ENCODE measurements at places on chromosomes 5 and 9. TPM values are rescaled to one million over a fixed set of nuclear protein-coding genes. Genes with fewer than 3 reads are reported as not detected.

ADCY2 gene
- total RNA-seq = not detected

ANKRD55 gene
- not detected for total RNA-seq

SECISBP2 gene
- 13.8 TPM for total RNA-seq

NUDT2 gene
- total RNA-seq = 45.5 TPM

PCDHGA4 gene
- 0.15 TPM for total RNA-seq

PCDHB14 gene
- total RNA-seq = 0.04 TPM

SAXO1 gene
- total RNA-seq = not detected

PHF24 gene
- total RNA-seq = 0.27 TPM

C5orf46 gene
- not detected for total RNA-seq

GABRA1 gene
- total RNA-seq = not detected

C1QTNF2 gene
- not detected for total RNA-seq

KIF24 gene
- total RNA-seq = 1.2 TPM

HAVCR1 gene
- total RNA-seq = not detected

TRIM7 gene
- 56.8 TPM for total RNA-seq

SV2C gene
- total RNA-seq = 0.08 TPM

FRRS1L gene
- total RNA-seq = not detected

GZMA gene
- not detected for total RNA-seq

PHF2 gene
- total RNA-seq = 9.9 TPM

SPINK6 gene
- 28.1 TPM for total RNA-seq

SLC6A7 gene
- not detected for total RNA-seq

CCDC183 gene
- not detected for total RNA-seq

STOML2 gene
- total RNA-seq = 304 TPM

LIFR gene
- 2.1 TPM for total RNA-seq

MOB3B gene
- 14.0 TPM for total RNA-seq

PCDHGA2 gene
- 0.04 TPM for total RNA-seq

IFNA2 gene
- not detected for total RNA-seq

TOMM5 gene
- total RNA-seq = 194 TPM

PCDHA8 gene
- not detected for total RNA-seq

ANKRD31 gene
- not detected for total RNA-seq

SLC24A2 gene
- not detected for total RNA-seq

CTXN3 gene
- not detected for total RNA-seq

PCDHB4 gene
- 0.34 TPM for total RNA-seq

TAS2R1 gene
- not detected for total RNA-seq

DAB2IP gene
- 28.8 TPM for total RNA-seq

ARHGEF28 gene
- total RNA-seq = 39.7 TPM

TBC1D2 gene
- 51.4 TPM for total RNA-seq

DNAH5 gene
- total RNA-seq = 0.23 TPM

PCDHB12 gene
- not detected for total RNA-seq

TMEM171 gene
- 1.6 TPM for total RNA-seq

TAF11L12 gene
- total RNA-seq = not detected

DND1 gene
- total RNA-seq = 1.6 TPM

PCSK1 gene
- not detected for total RNA-seq

FAXDC2 gene
- total RNA-seq = 0.84 TPM

NMUR2 gene
- not detected for total RNA-seq

CTNND2 gene
- total RNA-seq = not detected

RFX3 gene
- 1.1 TPM for total RNA-seq

TEK gene
- total RNA-seq = 0.23 TPM

TPM2 gene
- 53.1 TPM for total RNA-seq

SPINK1 gene
- total RNA-seq = not detected

FOXD4L3 gene
- not detected for total RNA-seq

SURF4 gene
- total RNA-seq = 245 TPM

Measured in hair follicular keratinocyte (primary cell).